ENCODE measurements at places on chromosomes 4 and X. TPM values are rescaled to one million over a fixed set of nuclear protein-coding genes. Genes with fewer than 3 reads are reported as not detected.

GRCh38 chr4:97892592-97893266 is 250.5 kb downstream of the STPG2 start:
- H3K27me3 ChIP-seq, result no peaks in the 10 kb centered on the region
- H3K4me3 ChIP-seq, result no peak overlapping the region
- no peaks in the 10 kb centered on the region for H3K36me3 ChIP-seq
- H3K27ac ChIP-seq, result no peak overlapping the region
- no peaks in the 10 kb centered on the region for H3K4me1 ChIP-seq
- no peak for DNase-seq

GRCh38 chr4:164109503-164109902 is 615.0 kb downstream of the TMA16 start:
- H3K4me1 ChIP-seq, result no peaks in the 10 kb centered on the region
- H3K4me3 ChIP-seq, result no peak overlapping the region
- DNase-seq, result no peak
- no peaks in the 10 kb centered on the region for H3K27me3 ChIP-seq
- no peaks in the 10 kb centered on the region for H3K36me3 ChIP-seq

GRCh38 chr4:6752486-6752829 is 30.1 kb upstream of the KIAA0232 start:
- H3K4me1 ChIP-seq, result peaks cover 10% of the 10 kb centered on the region
- no peak for DNase-seq
- H3K27ac ChIP-seq, result no peak overlapping the region
- no peaks in the 10 kb centered on the region for H3K36me3 ChIP-seq
- H3K4me3 ChIP-seq, result no peak overlapping the region

DNA sequence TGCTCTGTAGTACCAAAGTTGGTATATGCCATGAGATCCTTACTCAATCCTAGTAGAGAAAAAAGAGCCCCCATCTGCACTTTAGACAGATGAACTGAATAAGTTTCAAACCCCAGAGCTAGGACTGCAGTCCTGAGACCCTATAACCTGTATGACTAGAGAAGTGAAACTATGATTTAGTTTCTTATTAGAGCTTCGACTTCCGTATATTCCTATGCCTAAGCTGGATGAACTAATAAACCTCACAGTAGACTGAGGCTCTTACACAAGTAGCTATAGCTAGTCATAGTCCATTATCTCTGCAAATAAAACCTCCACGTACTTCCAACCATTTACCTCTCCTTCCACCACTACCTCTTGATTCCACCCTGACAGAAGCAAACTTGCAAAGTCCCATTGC is 6.3 kb upstream of the OTUD4 start:
- DNase-seq, result no peak
- no peak overlapping the region for H3K4me3 ChIP-seq
- H3K36me3 ChIP-seq, result no peaks in the 10 kb centered on the region
- no peak overlapping the region for H3K27ac ChIP-seq

GRCh38 chr4:40264995-40265909 is 68.4 kb downstream of the RHOH start:
- no peaks in the 10 kb centered on the region for H3K27me3 ChIP-seq
- H3K4me1 ChIP-seq, result no peaks in the 10 kb centered on the region
- no peak for DNase-seq
- H3K27ac ChIP-seq, result no peak overlapping the region

DNA sequence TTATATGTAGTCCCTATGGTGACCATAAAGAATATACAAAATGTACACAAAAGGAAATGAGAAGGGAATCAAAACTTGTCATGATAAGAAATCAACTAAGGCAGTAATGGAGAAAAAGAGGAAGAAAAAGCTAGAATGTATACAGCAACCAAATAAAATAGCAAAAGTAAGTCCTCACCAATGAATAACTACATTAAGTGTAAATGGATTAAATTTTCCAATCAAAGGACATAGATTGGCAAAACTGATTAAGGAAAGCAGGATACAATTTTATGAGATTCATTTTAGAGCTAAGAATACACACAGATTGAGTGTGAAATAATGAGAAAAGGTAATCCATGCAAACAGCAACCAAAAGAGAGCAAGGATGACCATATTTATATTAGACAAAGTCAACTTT is 157.4 kb downstream of the TET2 start:
- no peaks in the 10 kb centered on the region for H3K36me3 ChIP-seq
- no peaks in the 10 kb centered on the region for H3K4me1 ChIP-seq
- no peak overlapping the region for H3K4me3 ChIP-seq
- DNase-seq, result no peak
- H3K27ac ChIP-seq, result no peak overlapping the region
- H3K27me3 ChIP-seq, result no peaks in the 10 kb centered on the region

DNA sequence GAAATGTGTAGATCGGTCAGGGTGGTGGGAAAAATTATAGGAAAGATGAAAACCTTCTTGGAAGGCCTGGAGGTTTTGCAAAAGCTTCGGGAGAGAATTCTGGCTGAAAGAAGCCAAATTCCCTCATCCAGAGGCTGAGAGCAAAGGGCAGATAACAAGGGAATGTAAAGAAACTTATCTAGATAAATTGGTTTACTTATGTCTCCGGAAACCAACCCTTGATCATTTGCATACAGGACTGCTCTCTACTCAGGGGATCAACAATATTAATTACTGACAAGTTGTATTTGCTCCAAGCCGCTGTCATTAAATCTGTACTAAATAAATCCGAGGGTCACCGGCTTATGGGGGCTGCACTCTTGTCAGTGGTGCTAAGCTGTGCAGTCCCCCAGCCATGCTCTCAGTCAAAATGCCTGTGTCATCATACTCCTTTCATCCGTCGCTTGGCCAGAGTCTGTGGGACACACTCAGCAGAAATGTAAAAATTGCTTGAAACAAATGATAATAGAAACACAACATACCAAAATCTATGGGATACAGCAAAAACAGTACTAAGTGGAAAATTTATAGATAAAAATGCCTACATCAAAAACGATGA is 715.7 kb downstream of the KCTD8 start:
- no peak overlapping the region for H3K27ac ChIP-seq
- no peaks in the 10 kb centered on the region for H3K36me3 ChIP-seq
- H3K4me3 ChIP-seq, result no peak overlapping the region
- H3K27me3 ChIP-seq, result no peaks in the 10 kb centered on the region

DNA sequence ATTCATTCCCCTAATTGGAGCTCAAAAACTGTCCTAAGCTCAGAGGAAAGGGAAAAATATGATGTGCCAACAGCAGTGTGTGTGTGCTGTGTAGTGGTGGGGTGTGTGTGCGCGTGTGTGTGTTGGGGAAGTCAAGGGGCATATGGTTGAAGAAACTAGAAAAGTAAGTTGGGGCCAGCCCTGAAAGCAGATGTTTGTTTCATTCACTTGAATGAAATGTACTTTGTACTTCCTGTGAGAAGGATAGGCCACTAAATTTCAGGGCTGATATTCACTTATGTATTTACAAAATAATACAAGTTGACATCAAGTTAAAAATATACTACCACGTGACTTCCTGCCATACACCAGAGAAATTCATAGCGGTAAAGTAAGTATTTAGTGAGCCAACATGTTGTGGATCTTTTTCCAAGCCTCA is 151.3 kb upstream of the JADE1 start:
- H3K27me3 ChIP-seq, result no peaks in the 10 kb centered on the region
- H3K4me1 ChIP-seq, result peaks cover 14% of the 10 kb centered on the region
- DNase-seq, result no peak
- no peak overlapping the region for H3K4me3 ChIP-seq
- no peaks in the 10 kb centered on the region for H3K36me3 ChIP-seq
- peak overlapping the region; percentile 74 for H3K27ac ChIP-seq

GRCh38 chrX:25020391-25020904 is 4.7 kb upstream of the ARX start:
- no peak overlapping the region for H3K4me3 ChIP-seq
- DNase-seq, result no peak
- H3K27me3 ChIP-seq, result peaks cover 69% of the 10 kb centered on the region
- H3K4me1 ChIP-seq, result no peaks in the 10 kb centered on the region
- H3K36me3 ChIP-seq, result no peaks in the 10 kb centered on the region
- no peak overlapping the region for H3K27ac ChIP-seq

- peak; percentile 92 for DNase-seq
- peak overlapping the region; percentile 33 for H3K4me3 ChIP-seq
- H3K36me3 ChIP-seq, result no peaks in the 10 kb centered on the region
- H3K27ac ChIP-seq, result no peak overlapping the region
These were observed 3.1 kb upstream of the SFRP2 start for GRCh38 chr4:153791746-153792617.

DNA sequence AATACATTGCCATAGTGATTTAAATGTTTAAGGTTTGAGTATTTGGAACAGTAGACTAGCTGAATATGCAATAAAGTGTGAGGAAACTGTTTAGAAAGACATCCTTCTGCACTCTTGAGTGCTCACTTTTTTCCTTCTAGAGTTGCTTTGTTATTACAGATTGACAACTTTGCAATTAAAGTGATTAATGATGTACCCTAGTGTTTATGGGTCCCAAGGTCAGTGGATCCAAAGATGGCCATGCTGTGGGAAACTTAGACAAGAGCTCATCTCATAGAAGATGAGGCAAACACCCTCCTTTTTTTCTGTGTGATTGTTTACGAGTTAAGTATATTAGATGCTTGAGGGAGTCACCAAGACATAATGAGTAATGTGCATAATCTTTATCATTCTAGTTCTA is 118.8 kb downstream of the PDLIM5 start:
- H3K27me3 ChIP-seq, result no peaks in the 10 kb centered on the region
- H3K4me1 ChIP-seq, result no peaks in the 10 kb centered on the region
- H3K4me3 ChIP-seq, result no peak overlapping the region
- DNase-seq, result peak; percentile 70
- H3K36me3 ChIP-seq, result no peaks in the 10 kb centered on the region

- peaks cover 18% of the 10 kb centered on the region for H3K4me1 ChIP-seq
- DNase-seq, result no peak
- no peak overlapping the region for H3K27ac ChIP-seq
- peaks cover 13% of the 10 kb centered on the region for H3K27me3 ChIP-seq
- peak overlapping the region; percentile 69 for H3K4me3 ChIP-seq
These were observed 1.7 kb upstream of the UBA1 start for GRCh38 chrX:47191806-47192401.

DNA sequence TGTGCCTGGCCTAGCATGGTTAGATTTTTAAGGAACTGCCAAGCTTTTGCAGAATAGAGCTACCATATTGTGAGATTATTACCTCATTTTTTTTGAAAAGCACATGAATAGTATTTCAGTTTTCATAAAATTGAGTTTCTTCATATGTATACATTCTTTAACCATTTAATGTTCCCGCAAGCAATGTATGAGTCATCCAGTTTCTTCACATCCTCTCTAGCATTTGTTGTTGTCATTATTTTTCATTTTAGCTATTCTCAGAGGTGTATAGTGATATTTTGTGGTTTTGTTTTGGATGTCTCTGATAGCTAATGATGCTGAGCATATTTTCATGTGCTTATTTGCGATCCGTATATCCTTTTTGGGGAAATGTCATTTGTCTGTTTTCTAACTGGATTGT is 74.9 kb downstream of the GLUD2 start:
- no peaks in the 10 kb centered on the region for H3K27me3 ChIP-seq
- H3K4me3 ChIP-seq, result no peak overlapping the region
- no peak overlapping the region for H3K27ac ChIP-seq
- no peaks in the 10 kb centered on the region for H3K36me3 ChIP-seq

- DNase-seq, result peak; percentile 29
- no peaks in the 10 kb centered on the region for H3K36me3 ChIP-seq
- no peak within 1 kb of the TSS for H3K27ac ChIP-seq
- peak within 1 kb of the TSS; percentile 8 for H3K4me3 ChIP-seq
These were observed at the start of gene F11 for GRCh38 chr4:186265683-186266652. Gene F11, plus strand, starts transcription at chr4:186266189. Its CDS starts 948 bp downstream, at chr4:186267137.

ZNF41 gene
- total RNA-seq, result 12.7 TPM

Measured in kidney (tissue), 22 donors.